Muscle of arm (tissue), 14 donors: ENCODE measurements at places on chromosomes 2 and 18. TPM values are rescaled to one million over a fixed set of nuclear protein-coding genes. Genes with fewer than 3 reads are reported as not detected.

DNA sequence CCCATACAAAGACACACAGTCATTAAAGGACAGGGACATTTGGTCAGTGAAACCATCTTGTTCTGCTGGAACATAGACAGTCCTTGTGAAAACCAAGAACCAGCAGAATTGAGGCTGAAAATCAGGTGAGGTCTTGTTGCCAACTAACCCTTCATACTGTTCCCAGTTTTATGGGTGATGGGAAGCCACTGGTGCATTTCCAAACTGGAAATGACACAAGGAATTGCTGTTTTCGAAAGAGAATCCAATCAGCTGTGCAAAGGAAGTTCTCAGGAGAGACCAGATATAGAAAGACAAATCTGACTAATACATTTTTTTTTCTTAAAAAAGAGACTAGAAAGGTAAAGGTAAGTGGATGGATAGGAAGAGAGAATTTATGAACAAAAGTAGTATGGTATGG lies 948.2 kb downstream of the TSN start:
- no peak for DNase-seq

GRCh38 chr2:160353166-160353565 lies 140.4 kb downstream of the RBMS1 start:
- DNase-seq: no peak

DNA sequence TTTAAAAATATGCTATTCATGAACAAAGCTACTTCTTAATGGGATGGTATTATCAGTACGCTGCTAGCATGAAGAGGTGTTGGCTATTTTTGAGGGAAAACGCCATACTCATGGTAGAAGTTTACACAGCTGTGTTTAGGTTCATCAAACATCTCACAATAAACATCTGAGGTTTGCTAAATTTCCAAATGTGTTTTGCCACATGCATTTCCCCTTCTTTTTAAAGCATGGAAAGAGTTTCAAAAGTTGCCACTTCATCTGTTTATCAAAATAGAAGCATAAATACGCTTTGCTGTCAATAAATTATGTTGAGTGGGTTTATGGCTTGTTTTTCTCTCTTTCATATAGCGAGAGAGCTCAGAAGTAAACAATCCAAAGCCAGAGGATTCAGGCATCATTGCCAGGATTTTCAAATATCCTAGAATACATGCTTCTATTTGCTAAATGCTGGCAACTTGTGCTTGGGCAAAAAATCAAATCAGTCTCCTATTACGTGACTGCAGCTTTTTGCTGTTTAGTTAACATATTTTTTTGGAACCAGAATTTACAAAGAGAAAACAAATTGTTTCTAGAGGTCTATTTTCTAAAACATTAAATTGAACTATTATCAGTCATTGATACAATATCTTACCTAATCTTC lies 1919.9 kb upstream of the LRRTM1 start:
- no peak for DNase-seq

DNA sequence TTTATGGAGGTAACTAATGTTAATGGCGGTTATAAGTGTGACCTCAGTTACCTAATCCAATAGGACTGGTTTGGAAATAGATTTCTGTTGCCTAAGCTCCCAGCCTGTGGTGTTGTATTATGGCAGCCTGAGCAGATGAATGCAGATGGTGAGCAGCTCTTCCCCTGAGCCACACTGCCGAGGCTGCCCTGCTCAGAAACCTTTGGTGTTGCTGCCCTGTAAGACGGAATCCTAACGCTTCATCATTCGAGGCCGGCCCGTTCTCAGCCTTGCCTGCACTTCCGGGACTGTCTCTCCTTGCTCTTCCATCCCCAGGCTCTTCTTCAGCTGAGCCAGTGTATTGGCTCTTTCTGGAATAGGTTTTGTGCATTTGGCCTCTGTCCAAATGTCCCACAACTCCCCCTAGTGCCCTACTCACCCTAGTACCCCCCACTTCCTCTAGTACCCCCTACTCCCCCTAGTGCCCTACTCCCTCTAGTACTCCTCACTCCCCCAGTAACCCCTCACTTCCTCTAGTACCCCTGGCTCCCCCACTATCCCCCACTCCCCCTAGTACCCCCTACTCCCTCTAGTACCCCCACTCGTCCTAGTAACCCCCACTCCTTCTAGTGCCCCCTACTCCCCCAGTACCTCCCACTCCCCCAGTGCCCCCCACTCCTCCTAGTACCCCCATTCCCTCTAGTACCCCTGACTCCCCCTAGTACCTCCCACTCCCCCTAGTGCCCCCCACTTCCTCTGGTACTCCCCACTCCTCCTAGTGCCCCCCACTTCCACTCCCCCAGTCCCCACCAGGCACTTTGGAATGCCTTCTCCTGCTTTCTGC lies 106.0 kb upstream of the TAF1B start:
- no peak for DNase-seq

Gene COBLL1
- not detected for polyA plus RNA-seq
